ENCODE measurements at places on chromosomes 3 and 15.

DNA sequence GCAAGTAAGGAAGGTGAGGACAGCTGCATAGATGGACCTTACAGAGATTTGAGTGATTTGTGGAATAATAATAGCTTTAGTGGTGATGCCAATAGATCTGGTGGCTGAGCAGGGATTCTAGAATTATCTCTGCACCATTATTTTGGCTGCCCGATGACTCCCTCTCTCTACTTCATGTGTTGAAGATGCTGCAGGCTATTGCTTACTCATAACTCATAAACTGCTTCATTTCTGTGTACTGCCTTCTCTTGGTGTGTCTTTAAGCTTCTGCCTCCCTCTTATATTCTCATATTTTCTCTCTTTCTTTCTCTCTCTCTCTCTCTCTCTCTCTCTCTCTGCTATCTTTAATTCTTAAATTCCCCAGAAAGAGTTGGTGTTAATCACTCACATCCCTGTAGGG, 256.0 kb upstream of the TRIM42 start:
- DNase-seq = no peak

GRCh38 chr3:44924457-44925084, 50.2 kb downstream of the TGM4 start:
- peak; percentile 61 for DNase-seq

DNA sequence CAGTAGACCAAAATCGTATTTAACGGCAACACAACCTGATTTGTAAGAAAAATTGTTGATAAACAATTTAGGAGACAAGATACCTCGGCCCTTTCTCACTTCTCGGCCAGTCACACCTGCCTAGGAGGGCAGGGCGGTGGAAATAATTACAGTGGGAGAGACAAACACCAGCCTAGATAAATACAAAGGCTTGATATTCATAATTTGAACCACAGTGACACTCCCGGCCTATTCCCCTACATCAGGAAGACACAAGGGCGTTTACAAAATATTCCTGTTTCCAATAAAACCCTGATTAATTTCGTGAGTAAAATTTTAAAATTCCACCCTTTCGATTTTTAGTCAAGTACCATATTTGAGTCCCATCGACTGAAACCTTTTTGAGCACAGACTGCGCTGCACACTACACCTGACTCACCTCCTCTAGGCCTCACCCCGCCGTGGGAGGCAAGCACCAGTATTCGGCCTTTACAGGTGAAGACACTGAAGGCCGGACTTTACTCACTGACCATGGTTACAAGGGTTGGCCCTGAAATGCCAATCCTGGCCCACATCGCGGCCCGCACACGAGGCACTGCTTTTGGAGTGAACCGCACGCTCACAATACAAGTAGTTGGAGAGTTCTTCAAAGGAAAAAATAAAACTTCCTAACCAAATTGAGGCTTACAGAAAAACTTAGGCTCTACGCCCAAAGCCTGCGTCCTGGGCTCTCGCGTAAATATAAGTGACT, 794 bp downstream of the ARPP19 start:
- DNase-seq = peak; percentile 74

DNA sequence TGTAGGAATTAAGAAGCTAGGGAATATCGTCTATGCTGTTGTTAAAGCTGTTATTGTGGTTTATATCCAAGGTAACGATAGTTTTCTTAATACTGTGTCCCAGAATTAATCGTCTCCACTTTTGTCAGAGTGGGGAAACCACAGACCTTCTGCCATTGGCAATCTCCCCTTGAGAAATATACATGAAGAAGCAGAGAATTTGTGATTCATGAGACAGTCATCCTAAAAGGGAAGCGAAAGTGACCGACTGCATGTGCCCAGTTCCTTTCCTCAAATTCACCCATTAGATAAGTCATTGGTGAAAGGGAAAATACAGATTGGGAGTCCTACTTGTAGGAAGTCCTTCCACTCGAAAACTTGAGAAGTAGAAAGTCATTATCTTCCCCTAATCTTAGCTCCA, 26.6 kb downstream of the DIPK2A start:
- DNase-seq = peak; percentile 8

GRCh38 chr3:37812499-37812896, 49.2 kb upstream of the CTDSPL start:
- DNase-seq = no peak

DNA sequence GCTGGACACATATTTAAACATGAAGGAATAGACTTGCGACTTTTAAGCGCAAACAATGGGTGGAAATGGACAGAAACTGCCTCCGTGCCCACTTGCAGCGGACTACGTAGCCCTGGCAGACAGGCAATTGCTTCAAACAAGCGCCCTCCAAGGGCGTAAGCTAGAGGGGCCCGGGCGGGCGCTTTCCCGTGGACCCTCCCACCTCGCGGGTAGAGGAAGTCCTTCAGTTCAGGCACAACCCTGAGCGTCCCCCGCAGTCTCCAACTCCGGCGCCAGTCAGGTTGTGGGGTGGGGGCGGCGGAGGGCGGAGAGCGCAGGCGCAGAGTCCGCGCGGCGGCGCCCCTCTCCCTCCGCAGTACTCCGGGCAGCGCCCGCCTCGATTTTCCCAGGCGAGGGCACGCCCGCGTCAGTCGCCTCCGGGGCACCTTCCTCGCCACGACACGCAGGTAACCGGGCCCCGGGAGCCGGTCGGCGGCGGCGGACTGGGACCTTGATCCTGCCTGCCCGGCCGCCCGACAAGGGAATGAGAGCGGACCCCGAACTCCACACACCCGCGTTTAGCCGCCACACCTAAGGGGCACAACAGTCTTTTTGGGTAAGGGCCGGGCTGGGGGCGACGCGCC, at the start of gene SLC35G2:
SLC35G2 (plus strand) TSS at position 358 of the 623 bp plus-strand sequence. CDS start 35,335 bp downstream, outside the sequence.
- peak; percentile 23 for DNase-seq

DNA sequence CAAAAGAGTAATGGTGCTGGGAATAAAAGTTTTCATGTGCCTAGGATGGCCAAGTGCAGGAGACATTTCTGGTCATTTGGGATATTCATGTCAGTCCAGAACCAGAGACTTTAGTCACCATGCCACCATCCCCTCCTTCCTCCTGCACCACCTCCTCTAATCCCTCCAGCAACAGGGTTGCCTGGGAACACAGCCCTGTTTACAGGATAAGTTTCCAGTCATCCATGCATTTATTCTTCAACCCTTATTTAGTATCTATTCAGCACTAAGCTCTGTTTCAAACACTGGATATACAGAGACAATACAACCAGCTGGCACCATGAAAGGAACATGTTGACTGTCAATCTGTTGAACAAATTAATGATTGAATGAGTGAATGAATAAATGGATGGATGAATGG, 211.7 kb downstream of the CLSTN2 start:
- DNase-seq = no peak

DNA sequence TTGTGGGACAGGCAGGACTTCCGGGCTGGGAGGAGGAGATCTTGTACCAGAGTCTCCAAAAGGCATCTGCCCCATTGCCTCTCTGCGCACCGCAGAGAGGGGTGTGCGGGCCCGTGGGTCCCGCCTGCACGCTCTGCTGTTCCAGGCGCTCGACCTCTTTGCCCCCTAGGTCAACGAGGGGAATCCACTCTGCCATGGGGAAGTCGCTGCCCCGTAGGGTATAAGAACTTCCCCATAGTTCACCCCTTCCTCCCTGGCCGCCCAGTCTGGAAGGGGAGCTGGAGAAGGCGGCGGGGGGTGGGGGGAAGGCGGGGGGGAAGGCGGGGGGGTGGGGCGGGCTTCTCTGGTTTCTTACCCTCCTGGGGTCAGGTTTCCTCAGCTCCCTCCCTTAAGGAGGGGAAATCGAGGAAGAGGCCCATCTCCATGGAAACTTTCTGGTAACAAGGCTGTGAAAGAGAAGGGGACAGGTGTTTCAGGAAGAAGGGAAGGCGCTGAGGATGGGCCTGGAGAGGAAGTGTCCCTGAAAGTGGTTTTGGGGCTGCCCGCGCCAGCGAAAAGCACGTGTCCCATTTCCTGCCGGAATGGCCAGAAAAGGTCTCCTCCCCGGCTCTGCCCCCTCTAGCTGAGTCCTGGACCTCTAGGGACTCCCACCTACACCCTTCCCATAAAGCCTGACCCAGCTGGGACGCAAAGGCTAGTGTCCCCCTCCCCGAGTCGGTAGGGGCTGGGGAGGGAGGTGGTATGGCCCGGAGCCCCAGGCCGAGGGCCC, 27.5 kb downstream of the NR1I2 start:
- no peak for DNase-seq

DNA sequence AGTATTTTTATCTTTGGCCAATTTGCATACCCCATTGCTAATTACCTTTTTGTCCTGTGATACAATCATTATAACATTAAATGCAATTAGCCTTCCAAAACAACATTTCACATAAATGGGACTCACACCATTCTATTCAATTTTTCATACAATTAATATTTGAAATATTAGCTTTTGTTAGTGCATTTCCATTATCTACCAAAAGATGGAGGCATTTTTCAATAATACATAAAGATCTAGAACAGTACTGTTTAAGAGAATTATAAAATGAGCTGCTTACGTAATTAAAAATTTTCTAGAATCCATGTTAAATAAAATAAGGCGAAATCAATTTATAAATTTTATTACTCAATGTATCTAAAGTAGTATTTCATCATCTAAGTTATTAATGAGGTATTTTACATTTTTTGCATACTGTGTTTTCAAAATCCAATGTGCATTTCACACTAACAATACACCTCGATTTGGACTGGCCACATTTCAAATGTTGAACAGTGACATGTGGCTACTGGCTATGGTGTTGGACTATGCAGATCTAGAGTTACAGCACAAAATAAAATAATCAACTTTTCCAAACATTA, 74.3 kb downstream of the TJP1 start:
- no peak for DNase-seq

GRCh38 chr3:144569651-144570050, 598.0 kb downstream of the DIPK2A start:
- no peak for DNase-seq

DNA sequence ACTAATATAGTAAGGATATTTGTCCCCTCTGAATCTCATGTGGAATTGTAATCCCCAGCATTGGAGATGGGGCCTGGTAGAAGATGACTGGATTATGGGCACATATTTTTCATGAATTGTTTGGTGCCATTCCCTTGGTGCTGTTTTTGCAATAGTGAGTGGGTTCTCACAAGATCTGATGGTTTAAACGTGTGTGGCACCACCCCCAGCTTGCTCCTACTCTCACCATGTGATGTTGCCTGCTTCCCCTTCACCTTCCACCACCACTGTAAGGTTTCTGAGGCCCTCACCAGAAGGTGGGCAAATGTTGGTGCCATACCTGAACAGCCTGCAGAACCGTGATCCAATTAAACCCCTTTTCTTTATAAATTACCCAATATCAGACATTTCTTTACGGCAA, 28.1 kb upstream of the SERPINI2 start:
- no peak for DNase-seq

DNA sequence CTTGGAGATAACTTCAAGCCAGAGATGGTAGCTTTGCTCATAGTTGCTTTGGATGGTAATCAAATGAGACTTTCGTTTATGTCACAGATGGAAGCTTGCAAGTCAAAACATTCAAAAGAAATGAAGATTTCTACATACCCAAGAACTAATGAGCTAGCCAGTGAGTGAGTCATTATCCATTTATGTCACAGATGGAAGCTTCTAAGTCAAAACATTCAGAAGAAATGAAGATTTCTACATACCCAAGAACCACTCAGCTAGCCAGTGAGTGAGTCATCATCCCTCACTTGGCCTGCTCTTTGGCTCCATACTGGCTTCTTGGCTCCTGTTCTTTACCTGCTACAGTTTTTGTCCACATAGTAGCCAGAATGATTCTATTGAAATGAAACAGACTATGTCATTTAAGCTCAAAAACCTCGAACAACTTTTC, 559.8 kb upstream of the CBLB start:
- DNase-seq = peak; percentile 93

GRCh38 chr3:72810659-72811434, 37.4 kb downstream of the SHQ1 start:
- no peak for DNase-seq

GRCh38 chr3:49416867-49417266, 4.6 kb downstream of the TCTA start:
- peak; percentile 90 for DNase-seq

DNA sequence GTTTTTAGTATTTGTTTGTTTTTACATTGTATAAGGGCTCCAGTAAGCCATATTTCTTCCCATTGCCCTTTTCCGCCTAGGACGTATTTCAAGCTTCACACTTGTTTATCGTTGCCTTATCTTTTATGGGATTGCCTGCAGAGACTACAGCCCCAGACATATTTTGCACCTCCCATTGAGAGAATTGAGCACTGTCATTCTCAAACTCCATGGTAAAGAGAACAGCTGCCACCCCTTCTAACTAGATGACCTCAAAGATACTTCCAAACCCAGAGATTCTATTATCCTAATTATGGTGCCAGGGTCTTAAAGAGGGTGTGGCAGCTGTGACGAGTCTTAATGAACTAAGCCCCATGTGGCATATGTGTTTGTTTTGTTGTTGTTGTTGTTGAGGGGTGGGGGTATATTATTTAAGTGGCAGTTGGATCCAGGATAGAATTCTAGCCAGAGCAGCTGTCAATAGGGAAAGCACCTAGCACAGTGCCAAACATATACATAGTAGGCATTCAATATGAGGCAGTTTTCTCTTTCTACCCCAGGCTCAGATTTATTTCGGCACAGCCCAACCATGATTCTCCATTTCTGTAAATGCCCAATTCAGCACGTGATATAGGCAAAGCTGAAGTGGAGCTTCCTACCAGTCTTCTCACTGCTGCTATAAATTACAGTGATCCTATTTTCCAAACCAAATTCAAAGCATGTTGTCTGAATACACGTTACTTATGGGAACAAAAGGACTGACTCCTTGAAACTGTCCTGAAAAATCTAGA, 932 bp upstream of the TP53BP1 start:
- DNase-seq = no peak

DNA sequence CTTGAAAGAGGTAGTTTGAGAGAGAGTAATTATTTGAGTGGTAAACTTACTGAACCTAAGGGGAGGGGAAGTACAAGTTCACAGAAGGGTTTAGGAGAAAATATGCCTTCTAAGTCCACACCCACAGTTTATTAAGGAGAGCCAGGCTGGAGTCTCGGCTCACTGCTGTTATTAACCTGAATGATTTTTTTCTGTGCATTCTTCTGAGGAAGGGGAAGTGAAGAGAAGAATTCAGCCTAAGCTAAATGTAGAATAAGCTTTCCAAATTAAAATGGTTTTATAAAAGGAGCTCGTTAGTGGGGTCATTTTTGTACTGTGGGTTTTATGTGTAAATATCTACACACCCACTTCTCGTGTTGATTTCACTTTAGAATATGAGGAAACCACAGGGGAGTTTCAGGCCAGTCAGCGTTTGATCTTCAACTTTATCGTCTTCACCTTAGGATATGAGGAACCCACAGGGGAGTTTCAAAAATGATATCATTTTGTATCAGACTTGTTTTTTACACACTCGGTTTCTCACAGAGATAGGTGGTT, 1.5 kb downstream of the WHAMM start:
- DNase-seq = no peak

- DNase-seq = no peak
Measured at GRCh38 chr3:55770077-55770476, 283.0 kb upstream of the WNT5A start.

DNA sequence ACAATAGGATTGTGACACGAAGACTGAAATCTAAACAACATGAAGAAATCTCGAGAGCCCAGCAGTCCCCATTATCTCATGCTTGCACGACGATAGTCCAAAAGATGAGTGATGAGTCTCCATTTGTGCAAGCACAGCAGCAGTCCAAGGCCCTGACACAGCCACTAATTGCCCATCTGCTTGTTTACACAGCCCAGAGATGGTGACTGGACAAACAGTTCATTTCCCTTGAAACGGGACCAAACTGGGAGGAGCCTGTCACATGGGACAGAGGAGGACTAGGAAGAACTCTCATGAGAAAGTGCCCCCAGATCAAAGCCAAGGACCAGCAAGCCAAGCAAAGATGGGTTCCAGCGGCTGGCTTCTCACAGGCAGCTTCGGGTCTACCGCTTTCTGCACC, 121.0 kb downstream of the GREM1 start:
- DNase-seq = no peak
